SK-N-SH (cell line): ENCODE measurements at places on chromosomes 4 and X. TPM values are rescaled to one million over a fixed set of nuclear protein-coding genes. Genes with fewer than 3 reads are reported as not detected.

DNA sequence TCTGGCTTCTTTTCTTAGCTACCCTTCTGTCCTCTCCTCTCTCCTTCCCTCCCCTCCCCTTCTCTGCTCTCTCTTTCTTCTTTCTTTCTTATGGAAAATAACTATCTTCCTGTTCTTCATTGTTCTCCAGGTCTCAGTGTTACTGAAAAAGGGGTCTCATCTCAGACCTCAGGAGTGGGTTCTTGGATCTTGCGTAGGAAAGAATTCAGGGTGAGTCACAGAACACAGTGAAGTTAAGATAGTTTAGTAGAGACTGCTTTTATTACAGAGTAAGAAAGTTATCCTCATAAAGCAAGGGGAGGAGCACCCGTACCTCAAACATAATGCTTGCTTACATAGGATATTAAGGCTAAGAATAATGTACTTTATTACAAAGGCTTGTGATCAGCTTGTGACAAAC lies 31.8 kb upstream of the CWH43 start:
- no peak for DNase-seq
- no peaks in the 10 kb centered on the region; the same call in 1 of the 2 replicates for H3K4me1 ChIP-seq
- H3K27ac ChIP-seq, result no peak overlapping the region
- no peaks in the 10 kb centered on the region for H3K27me3 ChIP-seq
- no peak overlapping the region for H3K4me3 ChIP-seq

DNA sequence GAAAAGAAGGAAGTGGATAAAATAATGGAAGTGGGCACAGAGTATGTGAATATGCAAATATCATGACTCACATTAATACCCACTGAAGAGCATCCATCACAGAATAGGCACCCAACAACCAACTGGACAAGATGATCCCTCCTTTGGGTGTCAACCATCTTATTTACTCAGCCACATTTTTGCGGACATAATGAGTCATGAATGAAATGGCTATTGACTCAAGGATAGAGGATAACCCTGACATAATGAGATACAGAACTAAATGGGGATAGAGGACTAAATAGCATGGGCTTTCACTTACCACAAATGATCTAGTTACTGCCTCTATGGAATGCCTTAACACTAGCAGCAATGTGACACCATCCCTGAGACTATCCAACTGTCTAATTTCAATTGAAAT lies 224.7 kb downstream of the ANTXR2 start:
- H3K36me3 ChIP-seq, result no peaks in the 10 kb centered on the region
- H3K27me3 ChIP-seq, result no peaks in the 10 kb centered on the region
- no peak for DNase-seq
- H3K4me1 ChIP-seq, result peaks cover 16% of the 10 kb centered on the region; the same call in 1 of the 2 replicates
- no peak overlapping the region for H3K4me3 ChIP-seq

KLF8 gene
- 0.15 and 0.16 TPM in 2 replicates for polyA plus RNA-seq

AFAP1 gene
- polyA plus RNA-seq, result 40.6 and 67.9 TPM in 2 replicates

UCP1 gene
- not detected in 2 replicates for polyA plus RNA-seq

AVPR2 gene
- polyA plus RNA-seq, result not detected in 2 replicates

DNA sequence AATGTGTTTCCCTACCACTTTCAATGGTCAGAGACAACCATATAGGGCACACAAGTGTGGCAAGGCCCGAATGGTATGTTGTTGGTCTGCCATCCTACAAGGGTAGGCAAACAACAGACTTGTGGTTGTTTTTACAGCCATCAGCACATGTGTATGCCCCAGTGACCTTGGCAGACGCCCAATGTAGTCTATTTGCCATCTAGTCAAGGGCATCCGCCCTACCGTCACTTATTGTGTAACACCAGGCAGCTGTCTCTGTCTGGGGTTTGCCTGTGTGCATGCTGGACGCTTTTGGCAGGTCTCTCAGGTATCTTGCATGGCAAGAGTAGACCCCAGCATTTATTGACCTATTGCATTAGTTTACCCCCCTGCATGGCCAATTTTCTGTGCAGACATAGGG lies 1145.5 kb upstream of the POU3F4 start:
- no peaks in the 10 kb centered on the region for H3K4me1 ChIP-seq
- H3K27ac ChIP-seq, result no peak overlapping the region
- no peak overlapping the region for H3K4me3 ChIP-seq
- DNase-seq, result no peak
- no peaks in the 10 kb centered on the region for H3K27me3 ChIP-seq

- peak; percentile 53 for DNase-seq
- H3K27ac ChIP-seq, result peak overlapping the region; percentile 22; the same call in 1 of the 2 replicates
- peaks cover 5% of the 10 kb centered on the region; the same call in 1 of the 2 replicates for H3K4me1 ChIP-seq
Observed at GRCh38 chr4:2255501-2256155, 6.3 kb downstream of the MXD4 start.

TECRL gene
- polyA plus RNA-seq, result not detected in 2 replicates

GRCh38 chrX:11064851-11065600 lies 46.1 kb upstream of the HCCS start:
- DNase-seq, result no peak
- H3K4me1 ChIP-seq, result peaks cover 7% of the 10 kb centered on the region; the same call in 1 of the 2 replicates
- H3K27me3 ChIP-seq, result no peaks in the 10 kb centered on the region
- no peaks in the 10 kb centered on the region for H3K36me3 ChIP-seq

DNA sequence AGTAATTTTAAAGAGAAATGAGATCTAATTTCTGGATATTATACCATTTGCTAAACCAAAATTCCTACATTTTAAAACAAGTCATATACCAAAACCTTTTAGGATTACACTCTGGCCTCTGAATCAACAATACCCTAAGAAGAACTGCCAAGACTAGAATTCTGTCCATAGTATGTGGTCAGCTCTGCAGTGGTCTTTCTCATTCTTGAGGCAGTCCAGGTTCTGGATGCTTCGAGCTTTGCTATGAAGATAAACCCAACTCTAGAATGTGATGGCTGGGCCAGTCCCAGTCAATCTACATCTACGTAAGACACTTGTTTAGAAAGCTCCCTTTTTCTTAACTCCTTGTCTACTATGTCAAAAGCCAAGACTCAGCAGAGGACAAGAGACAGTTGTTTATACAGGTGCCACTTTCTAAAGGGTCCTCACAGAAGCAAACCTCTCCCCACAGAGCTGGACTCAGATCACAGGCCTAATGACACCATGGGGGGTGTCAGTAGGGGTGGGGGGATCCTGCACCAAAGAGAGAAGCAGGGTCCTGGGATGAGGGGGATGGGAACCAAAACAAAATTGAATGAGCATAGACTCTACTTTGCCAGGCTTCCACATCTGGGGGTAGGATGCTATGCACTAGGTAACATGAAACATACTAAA lies 63.2 kb downstream of the SH3RF1 start:
- H3K4me1 ChIP-seq, result peaks cover 10% of the 10 kb centered on the region; the same call in 1 of the 2 replicates
- no peak overlapping the region for H3K27ac ChIP-seq
- no peak overlapping the region for H3K4me3 ChIP-seq
- H3K36me3 ChIP-seq, result no peaks in the 10 kb centered on the region

- no peaks in the 10 kb centered on the region for H3K36me3 ChIP-seq
- no peaks in the 10 kb centered on the region for H3K27me3 ChIP-seq
- H3K4me1 ChIP-seq, result peaks cover 17% of the 10 kb centered on the region
- H3K4me3 ChIP-seq, result no peak overlapping the region
- peak overlapping the region; percentile 79 for H3K27ac ChIP-seq
Observed at GRCh38 chr4:185700630-185701029, 111.4 kb downstream of the SORBS2 start.

DNA sequence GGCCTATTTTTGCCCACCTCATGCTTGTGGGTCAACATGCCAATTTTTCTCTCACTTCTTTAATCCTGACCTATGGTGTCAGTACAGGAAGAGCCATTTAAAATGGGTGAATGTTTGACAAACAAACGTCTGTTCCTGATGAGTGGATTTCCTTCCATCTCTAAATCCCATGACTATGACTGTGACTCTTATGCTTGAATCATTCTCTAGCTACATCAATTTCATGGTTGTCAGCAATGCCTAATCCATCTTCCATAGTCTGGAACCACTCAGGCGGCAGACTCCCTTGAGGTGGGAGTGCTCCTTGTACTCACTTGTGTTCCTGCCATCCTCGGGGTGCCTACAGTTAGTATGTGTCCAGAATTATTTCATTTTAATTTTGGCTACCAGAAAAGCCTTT lies 194.9 kb upstream of the RPS6KA3 start:
- H3K27ac ChIP-seq, result no peak overlapping the region
- no peaks in the 10 kb centered on the region for H3K27me3 ChIP-seq

TMEM255A gene
- 0.03 and 0.08 TPM in 2 replicates for polyA plus RNA-seq

GRCh38 chr4:46508216-46508615 lies 118.3 kb upstream of the GABRA2 start:
- DNase-seq, result no peak
- H3K4me3 ChIP-seq, result no peak overlapping the region

HS6ST2 gene
- 0.05 and 0.18 TPM in 2 replicates for polyA plus RNA-seq

DNA sequence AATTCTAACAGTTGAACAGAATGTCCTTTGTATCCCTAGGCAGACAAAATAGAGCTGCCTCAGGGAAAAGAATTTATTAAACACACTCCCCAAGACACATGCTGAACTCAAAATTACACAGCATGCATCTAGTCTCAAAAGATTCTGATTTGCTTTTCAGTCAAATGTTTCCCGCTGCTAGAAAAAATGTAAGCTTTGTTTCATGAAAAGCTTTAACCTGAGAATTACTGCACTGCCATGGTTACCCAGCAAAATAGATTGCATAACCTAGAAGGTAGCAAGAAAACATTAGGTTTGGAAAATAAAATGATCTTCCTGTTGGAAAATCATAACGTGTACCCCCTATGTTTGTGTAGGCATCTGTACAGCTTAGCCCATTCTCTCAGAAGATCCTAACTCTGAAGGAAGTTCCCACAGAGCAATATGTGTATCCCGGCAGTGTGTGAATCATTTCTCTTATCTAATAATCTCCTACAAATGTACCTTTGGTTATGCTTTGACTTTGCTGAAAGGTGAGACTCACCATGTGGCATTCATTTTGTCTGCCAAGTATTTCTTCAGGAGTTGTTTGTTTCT lies 646.9 kb downstream of the STPG2 start:
- DNase-seq, result no peak
- no peaks in the 10 kb centered on the region for H3K36me3 ChIP-seq
- no peaks in the 10 kb centered on the region for H3K27me3 ChIP-seq
- H3K4me1 ChIP-seq, result no peaks in the 10 kb centered on the region
- H3K4me3 ChIP-seq, result no peak overlapping the region

VSIG4 gene
- not detected in 2 replicates for polyA plus RNA-seq

DNA sequence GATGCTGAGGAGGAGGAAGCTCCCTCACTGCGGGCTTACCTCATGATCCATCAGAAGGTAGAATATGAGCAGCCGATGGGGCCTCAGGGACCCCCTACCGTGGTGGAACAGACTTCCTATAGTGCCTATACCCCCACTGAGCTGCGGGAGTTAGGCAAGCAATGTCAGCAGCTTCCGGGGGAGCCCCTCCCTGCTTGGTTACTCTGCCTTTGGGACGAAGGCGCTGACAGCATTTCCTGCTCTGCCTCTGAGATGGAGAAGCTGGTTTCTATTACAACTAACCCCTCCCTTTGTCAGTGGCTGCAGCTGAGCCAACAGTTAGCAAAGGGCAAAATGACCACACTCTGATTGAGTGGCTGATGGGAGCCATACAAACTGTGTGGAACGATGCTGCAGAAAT lies 430.7 kb downstream of the IDS start:
- H3K27me3 ChIP-seq, result no peaks in the 10 kb centered on the region
- H3K36me3 ChIP-seq, result no peaks in the 10 kb centered on the region
- no peak overlapping the region for H3K27ac ChIP-seq
- no peak overlapping the region for H3K4me3 ChIP-seq
- DNase-seq, result no peak
- H3K4me1 ChIP-seq, result no peaks in the 10 kb centered on the region

- H3K27me3 ChIP-seq, result no peaks in the 10 kb centered on the region
- H3K4me1 ChIP-seq, result no peaks in the 10 kb centered on the region
- no peak overlapping the region for H3K27ac ChIP-seq
- H3K4me3 ChIP-seq, result no peak overlapping the region
Observed at GRCh38 chrX:148380650-148381561, 119.5 kb upstream of the AFF2 start.

DNA sequence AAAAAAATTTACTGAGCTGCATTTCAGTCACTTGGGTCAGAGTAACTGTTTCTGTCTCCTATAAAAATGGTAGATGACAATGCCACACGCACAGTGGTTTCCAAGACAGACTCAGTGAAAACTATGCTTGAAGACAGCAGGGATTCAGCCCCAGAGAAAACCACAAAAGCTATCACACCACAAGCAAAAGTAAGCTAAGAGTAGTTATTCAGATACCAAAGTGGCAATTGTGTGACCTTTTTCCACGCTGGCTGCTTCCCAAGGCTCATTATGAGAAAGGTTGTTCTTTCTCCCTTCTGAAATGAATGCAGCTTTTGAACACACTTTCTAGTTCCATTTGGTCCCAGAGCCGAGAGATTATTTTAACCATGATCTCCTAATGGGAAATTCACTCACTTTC lies 46.4 kb upstream of the GPM6B start:
- no peaks in the 10 kb centered on the region; the same call in 1 of the 2 replicates for H3K27me3 ChIP-seq
- no peaks in the 10 kb centered on the region for H3K36me3 ChIP-seq
- DNase-seq, result no peak
- H3K27ac ChIP-seq, result no peak overlapping the region
- H3K4me1 ChIP-seq, result no peaks in the 10 kb centered on the region

DNA sequence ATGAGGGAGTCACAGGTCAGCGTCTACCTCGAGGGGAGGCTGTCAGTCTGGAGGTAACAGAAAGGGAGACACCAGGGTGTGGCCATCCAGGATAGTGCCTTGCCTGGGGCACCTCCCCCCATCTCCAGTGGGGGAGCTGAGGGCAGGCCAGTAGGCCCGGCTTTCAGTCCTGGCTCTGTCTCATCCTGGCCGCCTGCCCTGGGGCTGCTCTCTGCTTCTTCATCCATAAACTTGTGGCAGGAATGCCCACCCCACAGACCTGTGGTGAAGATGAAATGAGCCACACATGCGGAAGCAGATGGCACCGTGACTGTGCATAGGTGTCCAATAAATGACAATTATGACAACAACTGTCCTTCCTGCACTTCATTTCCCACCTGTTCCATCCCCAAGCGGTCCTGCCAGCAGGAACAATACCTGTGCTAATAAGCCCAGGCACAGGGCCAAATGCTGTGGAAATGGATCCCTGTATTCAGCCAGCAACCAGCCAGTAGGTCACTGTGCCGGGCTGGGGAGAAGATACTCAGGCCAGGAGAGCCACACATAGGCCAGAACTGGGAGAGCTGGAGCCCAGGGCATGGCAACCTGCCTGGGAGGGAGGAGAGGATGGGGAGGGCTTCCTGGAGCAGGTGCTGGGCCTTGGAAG lies 30.2 kb downstream of the TRO start:
- H3K4me1 ChIP-seq, result no peaks in the 10 kb centered on the region
- H3K27ac ChIP-seq, result no peak overlapping the region
- no peak overlapping the region for H3K4me3 ChIP-seq
- no peak for DNase-seq
- H3K36me3 ChIP-seq, result no peaks in the 10 kb centered on the region
- 0 out of 2 replicates have a peak, but pooled peaks cover 4% of the 10 kb centered on the region for H3K27me3 ChIP-seq

DNA sequence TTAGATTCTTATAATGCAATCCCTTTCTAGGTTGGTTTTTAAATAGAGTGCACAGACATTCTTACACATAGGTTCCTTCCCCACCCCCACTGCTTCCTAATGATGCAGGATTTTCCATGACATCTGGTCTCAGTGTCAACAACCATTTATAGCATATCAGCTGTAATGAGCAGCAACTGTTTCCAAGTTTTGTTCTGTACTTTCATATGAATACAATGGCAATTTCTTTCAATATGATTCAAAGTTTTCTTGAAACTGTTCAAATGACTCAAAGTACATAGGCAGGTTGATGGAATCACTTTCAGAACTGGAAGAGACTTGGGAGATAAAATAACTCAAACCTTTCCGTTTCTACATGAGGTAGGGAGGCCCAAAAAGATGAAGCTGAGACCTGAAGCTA lies 220.7 kb downstream of the CAMK2D start:
- DNase-seq, result no peak
- H3K27ac ChIP-seq, result no peak overlapping the region
- no peak overlapping the region for H3K4me3 ChIP-seq

MAGED4 gene
- 14.8 and 26.6 TPM in 2 replicates for polyA plus RNA-seq

GRCh38 chrX:139949703-139950102 lies 15.6 kb downstream of the CXorf66 start:
- no peaks in the 10 kb centered on the region for H3K36me3 ChIP-seq
- H3K4me3 ChIP-seq, result no peak overlapping the region
- no peaks in the 10 kb centered on the region for H3K4me1 ChIP-seq
- no peak overlapping the region for H3K27ac ChIP-seq
